ENCODE measurements at places on chromosomes 13 and 19.
A peak's percentile ranks its signal among the peaks of the same experiment; 100 is the strongest.

GRCh38 chr13:33340631-33341030 is 55.1 kb upstream of the STARD13 start:
- no peak for DNase-seq

GRCh38 chr19:33676999-33677665 is 55.4 kb downstream of the CHST8 start:
- DNase-seq: no peak

GRCh38 chr13:42396501-42396900 is 124.5 kb downstream of the AKAP11 start:
- no peak for DNase-seq

GRCh38 chr19:34225659-34226015 is 28.7 kb upstream of the GARRE1 start:
- DNase-seq: no peak

DNA sequence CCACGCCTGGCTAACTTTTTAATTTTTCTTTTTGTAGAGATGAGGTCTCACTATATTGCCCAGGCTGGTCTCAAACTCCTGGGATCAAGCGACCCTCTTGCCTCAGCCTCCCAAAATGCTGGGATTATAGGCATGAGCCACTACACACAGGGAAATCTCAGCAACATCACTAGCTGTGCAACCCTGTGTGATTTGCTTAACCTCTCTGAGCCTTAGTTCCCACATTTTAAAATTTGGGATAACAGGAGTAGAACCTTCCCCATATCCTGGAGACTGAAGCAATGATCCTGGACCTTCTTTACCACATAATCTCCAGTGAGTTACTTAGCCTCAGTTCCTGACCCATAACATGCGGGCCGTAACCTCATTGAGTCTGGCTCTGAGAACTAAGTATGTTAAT is 139.1 kb downstream of the IER2 start:
- DNase-seq: no peak

- no peak for DNase-seq
Measured at GRCh38 chr19:49570997-49571676, 9.2 kb downstream of the NOSIP start.

GRCh38 chr13:79691826-79692225 is 210.9 kb downstream of the NDFIP2 start:
- no peak for DNase-seq

DNA sequence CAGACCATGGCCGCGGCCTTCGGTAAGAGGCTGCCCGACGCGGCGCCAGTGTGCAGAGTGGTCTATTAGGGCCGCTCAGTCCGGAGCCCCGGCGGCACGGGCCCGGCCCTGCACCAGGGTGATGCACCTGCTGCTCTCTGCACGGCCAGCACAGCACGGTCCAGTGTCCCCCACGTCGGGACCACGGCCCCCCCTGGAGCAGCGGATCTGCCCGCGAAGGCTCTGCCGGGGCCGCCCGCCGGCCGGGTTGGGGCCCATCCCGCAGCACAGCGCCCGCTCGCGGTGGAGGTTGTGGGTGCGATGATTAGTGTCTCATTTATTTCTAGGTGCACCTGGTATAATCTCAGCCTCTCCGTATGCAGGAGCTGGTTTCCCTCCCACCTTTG is 7.9 kb downstream of the PTBP1 start:
- no peak for DNase-seq

DNA sequence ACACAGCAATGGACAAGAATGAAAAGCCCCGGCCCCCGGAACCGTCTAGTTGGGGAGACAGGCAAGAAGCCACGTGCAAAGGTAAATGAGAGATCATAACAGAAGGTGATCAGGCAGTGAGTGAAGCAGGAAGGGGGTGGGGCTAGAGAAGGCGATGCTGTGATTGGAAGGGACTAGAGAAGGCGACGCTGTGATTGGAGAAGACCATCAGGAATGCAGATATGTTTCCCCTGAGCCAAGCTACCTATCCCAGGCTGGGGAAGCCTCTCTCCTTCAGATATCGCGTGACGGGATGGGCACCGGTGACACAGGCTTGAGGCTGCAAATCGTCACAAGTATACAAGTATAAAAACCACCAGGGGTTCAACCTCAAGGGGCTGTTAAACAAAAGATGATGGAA is 21.8 kb downstream of the DCAF15 start:
- peak; percentile 68 for DNase-seq

DNA sequence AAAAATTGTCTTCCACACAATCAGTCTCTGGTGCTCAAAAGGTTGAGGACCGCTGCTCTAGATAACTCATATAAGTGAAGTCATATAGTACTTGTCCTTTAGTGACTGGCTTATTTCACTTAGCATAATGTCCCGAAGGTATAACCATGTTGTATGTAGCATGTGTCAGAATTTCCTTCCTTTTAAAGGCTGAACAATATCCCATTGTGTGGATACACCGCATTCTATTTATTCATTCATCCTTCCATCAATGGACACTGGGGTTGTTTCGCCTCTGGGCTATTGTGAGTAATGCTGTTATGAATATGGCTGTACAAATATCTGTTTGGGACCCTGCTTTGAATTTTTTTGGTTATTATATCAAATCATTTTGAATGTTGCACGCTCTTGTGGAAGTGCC is 4.6 kb upstream of the LYPD5 start:
- DNase-seq: no peak

- no peak for DNase-seq
Measured at GRCh38 chr13:87344176-87344575, 327.0 kb upstream of the SLITRK5 start.

- DNase-seq: no peak
Measured at GRCh38 chr19:1997353-1998233, 17.9 kb downstream of the BTBD2 start.

DNA sequence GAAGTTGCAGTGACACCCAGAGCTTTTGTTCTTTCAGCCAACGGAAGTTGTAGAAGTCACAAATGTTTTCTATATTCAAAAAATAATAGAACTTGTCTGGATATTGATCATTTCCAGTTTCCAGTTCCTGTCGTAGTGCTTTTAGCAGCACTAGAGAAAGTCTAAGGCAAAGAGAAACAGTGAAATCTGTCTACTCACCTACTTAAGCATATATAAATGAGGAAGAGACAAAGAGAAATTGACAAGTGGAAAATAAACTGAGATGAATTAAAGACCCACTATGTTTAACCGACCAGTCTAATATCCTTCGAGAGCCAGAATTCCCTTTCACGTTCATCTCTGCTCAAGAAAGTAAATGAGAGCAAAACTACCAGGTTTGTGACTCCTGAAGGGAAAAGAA is 36.7 kb downstream of the DACH1 start:
- DNase-seq: no peak

GRCh38 chr19:45124021-45124420 is 31.0 kb downstream of the PPP1R37 start:
- DNase-seq: no peak

- DNase-seq: no peak
Measured at GRCh38 chr19:18418483-18419194, 559 bp upstream of the SSBP4 start.

GRCh38 chr19:10927730-10928562 is 493 bp downstream of the YIPF2 start:
- DNase-seq: no peak

DNA sequence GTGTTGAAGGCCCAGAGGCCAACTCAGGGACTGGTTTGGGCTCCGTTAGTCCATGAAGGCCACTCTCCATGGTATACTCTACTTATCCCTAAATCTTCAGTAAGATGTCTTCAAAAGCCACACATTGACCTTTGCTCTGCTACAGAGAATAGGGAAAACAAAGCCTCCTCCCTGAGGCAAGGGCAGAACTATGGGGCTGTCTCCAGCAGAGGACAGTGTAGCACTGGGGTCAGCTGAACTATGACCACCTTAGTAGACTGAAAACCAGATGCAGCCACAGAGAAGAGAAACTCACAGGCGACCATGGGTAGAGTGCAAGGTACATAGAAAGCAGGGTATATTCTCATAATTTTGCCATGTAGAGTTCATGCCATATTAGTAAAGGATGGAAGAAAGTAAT is 587.4 kb downstream of the LMO7 start:
- no peak for DNase-seq

GRCh38 chr19:313988-314815 is 23.0 kb upstream of the PLPP2 start:
- no peak for DNase-seq

DNA sequence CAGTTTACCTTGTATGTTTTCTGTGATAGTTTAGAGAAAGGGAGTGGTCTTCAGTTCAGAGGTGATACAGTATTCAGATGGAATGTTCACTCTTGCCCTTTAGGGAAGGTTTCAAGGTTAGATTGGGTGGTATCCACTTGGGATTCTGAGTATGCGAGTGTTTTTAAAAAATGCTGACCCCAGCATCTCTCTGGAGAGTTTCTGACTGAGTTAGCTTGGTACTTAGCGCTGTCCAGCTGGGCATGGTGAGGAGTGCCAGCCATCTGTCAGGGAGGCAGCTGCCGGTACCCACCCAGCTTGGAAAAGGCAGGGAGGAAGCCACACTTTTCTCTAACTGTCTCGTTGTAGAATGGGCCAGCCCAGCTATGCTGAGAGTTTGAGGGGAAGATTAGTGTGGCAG is 63.3 kb downstream of the ARHGEF7 start:
- no peak for DNase-seq

DNA sequence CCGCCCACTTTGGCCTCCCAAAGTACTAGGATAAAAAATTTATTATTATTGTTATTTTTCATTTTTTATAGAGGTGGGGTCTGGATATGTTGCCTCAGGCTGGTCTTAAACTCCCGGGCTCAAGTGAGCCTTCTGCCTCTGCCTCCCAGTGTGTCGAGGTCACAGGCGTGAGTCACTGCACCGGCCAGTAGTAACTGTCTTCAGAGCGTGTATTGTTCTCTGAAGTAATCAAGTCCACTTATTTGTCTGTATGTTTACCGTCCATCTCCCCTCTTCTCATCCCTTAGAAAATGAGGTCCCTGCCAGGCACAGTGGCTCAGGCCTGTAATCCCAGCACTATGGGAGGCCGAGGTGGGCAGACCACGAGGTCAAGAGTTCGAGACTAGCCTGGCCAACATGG is 18.2 kb upstream of the SULT2B1 start:
- no peak for DNase-seq

- DNase-seq: no peak
Measured at GRCh38 chr13:23909606-23910005, 12.3 kb upstream of the C1QTNF9B start.

- peak; percentile 88 for DNase-seq
Measured at GRCh38 chr19:47013041-47013517, 6.6 kb upstream of the NPAS1 start.

DNA sequence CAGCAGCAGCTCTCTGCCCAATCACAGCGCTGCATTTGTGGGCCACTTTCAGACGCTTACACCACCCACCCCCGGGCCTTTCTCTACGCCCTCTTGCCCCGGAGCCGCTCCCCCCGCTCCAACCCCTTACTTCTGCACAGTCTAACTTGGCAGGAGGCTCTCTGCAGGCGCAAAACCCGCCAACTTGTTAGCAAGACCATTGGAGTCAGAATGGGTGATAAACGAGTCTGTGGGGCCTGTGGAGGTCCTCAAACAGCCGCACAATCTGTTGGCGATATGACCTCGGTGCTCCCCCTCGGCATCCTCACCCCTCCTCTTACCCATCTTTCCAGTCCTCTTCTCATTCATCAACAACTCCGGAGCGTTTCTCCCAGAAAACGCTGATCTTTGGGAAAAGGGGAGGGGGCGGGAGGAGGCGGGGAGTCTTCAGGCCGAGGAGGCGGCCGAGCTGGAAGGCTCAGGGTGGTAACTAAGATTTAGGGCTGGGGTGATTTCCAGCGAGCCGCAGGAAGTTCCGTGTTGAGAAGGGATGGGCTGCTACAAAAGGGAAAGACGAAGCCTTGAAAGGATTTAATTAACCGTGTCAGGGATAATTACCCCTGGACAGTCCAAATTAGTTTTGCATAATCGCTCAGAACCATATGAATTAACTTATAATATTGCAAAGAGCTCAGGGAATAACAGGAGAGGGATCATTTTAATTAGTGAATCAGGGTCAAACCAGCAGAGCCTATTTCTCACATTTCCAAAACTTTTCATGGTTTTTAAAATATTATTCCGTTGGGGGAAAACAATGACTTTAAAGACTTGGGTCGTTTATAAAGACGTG is 4.1 kb downstream of the SOX21 start:
- DNase-seq: peak; percentile 51

- DNase-seq: no peak
Measured at GRCh38 chr19:29400917-29401711, 124.7 kb upstream of the VSTM2B start.

GRCh38 chr13:73782450-73783449 is 351.5 kb downstream of the KLF12 start:
- no peak for DNase-seq

- DNase-seq: no peak
Measured at GRCh38 chr19:53644061-53644816, 12.4 kb downstream of the DPRX start.

GRCh38 chr13:44147233-44147632 is 226.4 kb upstream of the SERP2 start:
- DNase-seq: no peak

- DNase-seq: peak; percentile 10
Measured at GRCh38 chr13:62626771-62627170, 1211.1 kb upstream of the PCDH20 start.

DNA sequence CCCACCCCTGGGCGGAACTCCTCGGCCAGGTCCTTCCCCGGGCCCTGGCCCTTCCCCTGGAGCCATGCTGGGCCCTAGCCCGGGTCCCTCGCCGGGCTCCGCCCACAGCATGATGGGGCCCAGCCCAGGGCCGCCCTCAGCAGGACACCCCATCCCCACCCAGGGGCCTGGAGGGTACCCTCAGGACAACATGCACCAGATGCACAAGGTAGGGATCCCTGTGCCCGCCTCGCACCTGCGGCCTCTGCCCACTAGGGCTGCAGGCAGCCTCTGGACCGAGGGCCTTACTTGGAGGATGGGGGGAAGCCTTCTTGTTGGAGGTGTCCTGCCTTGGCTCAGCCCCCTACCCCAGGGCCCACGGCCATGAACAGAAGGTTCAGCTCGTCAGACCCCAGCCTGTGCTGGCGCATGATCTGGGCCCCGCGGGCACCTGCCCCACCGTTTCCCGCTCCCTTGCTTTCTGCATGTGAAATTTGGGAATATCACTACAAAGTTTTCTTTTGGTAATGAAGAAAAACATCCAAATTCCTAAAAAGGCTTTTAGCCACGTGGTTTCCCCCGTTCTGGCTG is 23.4 kb downstream of the SMARCA4 start:
- DNase-seq: no peak

- DNase-seq: no peak
Measured at GRCh38 chr19:37692956-37693620, 26.5 kb downstream of the ZNF607 start.

DNA sequence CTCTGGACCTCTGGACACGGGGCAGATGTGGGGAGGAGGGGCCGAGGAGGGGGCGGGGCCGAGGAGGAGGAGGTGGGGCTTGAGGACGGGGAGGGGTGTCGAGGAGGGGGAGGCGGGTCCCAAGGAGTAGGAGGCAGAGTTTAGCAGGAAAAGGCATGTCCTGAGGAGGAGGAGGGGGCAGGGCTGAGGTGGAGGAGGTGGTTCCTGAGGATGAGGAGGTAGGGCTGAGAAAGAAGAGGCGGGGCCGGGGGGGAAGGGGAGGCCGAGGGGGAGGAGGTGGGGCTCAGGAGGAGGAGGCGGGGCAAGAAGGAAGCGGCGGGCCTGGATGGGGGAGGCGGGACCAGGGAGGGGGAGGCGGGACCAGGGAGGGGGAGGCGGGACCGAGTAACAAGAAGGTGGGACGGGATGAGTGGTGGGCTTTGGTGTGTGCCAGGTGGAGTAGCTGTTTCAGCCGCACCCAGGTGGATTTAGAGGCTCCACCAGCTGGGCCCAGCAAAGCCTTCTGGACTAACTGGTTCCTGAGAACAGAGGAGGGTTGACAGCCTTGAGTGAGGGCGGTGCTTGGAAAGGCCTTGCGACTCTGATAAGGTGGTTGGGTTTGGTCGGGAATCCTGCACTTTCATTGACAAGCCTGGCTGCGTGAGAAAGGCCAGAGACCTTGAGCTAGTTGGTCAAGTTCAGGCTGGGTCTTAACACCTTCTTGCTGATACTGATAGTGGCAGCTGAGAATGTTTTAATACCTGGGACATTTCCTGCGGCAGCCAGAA is 7.7 kb downstream of the TECR start:
- peak; percentile 83 for DNase-seq
